ENCODE measurements at places on chromosomes 16 and 17.

DNA sequence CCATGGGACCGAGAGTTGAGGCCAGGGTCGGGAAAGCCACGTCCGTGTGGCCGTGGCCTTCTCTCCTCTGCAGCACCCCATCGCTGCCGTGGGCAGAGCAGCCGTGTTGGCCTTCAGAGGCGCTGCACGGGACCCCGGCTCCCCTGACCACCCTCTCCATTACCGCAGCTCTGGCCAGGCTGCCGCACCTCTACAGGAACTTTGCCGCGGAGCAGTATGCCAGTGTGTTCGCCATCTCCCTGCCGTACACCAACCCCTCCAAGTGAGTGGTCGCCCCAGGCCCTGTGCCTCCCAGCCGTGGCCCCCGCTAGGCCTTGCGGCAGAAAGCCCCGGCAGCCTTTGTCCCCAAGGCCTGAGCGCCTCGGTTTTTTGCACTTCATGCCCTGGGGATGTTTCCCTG is 27.8 kb downstream of the TSC2 start:
- DNase-seq: no peak

- DNase-seq: no peak
Measured at GRCh38 chr17:77282524-77283515, 142.1 kb downstream of the SEC14L1 start.

GRCh38 chr17:31853911-31854470 is 5.1 kb downstream of the COPRS start:
- DNase-seq: no peak

- DNase-seq: no peak
Measured at GRCh38 chr17:57385975-57386374, 129.7 kb downstream of the MSI2 start.

GRCh38 chr16:27174007-27174406 is 29.3 kb upstream of the KDM8 start:
- no peak for DNase-seq

DNA sequence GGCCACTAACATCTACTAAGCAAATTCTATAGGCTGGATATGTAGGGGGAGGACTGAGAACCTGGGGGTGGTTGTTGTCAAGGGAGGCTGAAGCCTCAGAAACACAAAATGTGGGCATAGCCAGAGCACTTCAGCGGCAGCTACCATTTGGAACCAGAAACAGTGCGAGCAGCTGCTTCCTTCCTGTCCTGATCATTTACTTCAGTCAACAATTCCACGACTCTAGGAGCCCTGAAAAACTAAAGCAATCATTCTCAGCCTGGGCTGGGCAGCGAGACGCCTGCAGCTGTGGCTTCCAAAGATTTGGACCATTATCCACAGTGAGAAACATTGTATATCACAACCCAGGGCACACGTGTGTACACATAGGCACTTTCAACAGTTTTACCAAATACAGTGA is 93.9 kb upstream of the WSCD1 start:
- DNase-seq: no peak

- DNase-seq: no peak
Measured at GRCh38 chr16:85455534-85455933, 157.6 kb upstream of the GSE1 start.

DNA sequence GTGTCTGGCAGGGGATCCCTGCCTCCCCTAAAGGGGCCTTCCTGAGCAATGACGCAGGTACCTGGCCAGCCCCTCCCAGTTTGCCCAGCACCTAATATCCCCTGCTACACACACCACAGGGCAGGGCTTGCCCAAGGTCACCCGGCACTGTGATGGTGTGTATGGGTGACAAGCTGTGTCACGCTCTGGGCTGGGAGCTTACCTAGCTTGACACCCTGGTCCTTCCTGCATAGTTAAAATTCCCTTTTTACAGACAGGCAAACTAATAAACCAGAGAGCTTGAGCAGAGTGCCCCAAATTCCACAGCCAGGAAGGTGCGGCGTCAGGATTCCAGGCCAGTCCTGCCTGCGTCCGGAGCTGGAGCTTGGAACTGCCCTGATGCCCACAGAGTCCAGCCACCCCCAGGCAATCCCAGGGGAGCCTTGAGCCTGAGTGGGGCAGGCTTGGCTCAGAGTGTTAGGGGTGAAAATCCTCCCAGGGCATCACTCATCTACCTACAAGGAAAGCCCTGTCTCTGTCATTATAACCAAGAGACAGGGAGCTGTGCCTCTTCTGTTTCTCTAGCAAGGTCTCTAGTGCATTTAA is 18.1 kb downstream of the MMP15 start:
- no peak for DNase-seq

All from NCI-H345 (cell line).